ENCODE measurements at places on chromosomes 4 and X. TPM values are rescaled to one million over a fixed set of nuclear protein-coding genes. Genes with fewer than 3 reads are reported as not detected.

PNCK gene
- 29.3 TPM for total RNA-seq

PRDX4 gene
- total RNA-seq, result 90.5 TPM

TEX28 gene
- total RNA-seq, result not detected

SPANXB1 gene
- not detected for total RNA-seq

MTNR1A gene
- 1.6 TPM for total RNA-seq

GAGE12H gene
- total RNA-seq, result not detected

HHIP gene
- 33.3 TPM for total RNA-seq

INTU gene
- total RNA-seq, result 48.4 TPM

XAGE5 gene
- total RNA-seq, result not detected

CFAP299 gene
- 4.3 TPM for total RNA-seq

TNIP3 gene
- total RNA-seq, result 0.93 TPM

PDZD4 gene
- total RNA-seq, result 44.0 TPM

Data from camera-type eye (tissue), 1 donor.